ENCODE measurements at places on chromosomes 2 and 18.

- DNase-seq: no peak
Observed at GRCh38 chr2:88036182-88036581, 19.4 kb downstream of the KRCC1 start.

DNA sequence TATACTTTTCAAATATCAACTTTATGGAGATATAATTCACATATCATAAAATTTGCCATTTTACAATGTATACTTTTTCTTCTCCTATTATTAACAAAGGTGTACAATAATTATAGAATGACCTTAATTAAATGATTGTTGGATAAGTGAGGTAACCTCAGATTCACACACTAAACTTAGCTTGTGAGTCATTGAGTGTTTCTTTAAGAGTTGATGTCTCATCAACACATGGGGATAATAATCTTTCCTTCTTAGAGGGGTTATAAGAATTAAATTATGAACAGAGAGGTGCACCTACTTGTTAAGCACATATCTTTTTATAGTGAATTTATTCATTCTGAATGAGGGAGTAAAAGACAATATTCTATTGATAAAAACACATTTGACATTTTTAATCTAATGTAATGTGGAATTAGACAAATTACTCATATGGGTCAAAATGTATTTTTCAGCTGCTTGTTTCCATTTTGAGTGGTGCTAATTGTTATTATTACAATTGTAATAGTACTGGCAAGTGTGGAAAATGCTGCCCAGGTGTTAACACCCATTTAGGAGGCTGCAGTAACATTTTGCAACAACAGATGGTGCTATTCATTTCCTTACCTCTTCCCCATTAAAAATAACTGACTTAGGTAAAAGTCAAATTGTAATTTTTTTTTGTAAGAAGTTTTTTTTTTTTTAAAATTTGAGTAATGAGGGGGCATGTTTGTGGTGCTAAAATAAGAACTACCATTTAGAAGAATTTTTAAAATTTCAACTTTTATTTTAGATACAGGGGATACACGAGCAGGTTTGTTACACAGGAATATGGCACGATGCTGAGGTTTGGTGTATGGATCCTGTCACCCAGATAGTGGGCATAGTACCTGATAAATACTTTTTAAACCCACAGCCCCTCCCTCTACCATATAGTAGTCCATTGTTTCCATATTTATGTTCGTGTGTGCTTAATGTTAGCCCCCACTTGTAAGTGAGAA is 32.1 kb upstream of the DYNAP start:
- peak; percentile 26 for DNase-seq

GRCh38 chr2:186690786-186691185 is 3.1 kb upstream of the FAM171B start:
- no peak for DNase-seq

DNA sequence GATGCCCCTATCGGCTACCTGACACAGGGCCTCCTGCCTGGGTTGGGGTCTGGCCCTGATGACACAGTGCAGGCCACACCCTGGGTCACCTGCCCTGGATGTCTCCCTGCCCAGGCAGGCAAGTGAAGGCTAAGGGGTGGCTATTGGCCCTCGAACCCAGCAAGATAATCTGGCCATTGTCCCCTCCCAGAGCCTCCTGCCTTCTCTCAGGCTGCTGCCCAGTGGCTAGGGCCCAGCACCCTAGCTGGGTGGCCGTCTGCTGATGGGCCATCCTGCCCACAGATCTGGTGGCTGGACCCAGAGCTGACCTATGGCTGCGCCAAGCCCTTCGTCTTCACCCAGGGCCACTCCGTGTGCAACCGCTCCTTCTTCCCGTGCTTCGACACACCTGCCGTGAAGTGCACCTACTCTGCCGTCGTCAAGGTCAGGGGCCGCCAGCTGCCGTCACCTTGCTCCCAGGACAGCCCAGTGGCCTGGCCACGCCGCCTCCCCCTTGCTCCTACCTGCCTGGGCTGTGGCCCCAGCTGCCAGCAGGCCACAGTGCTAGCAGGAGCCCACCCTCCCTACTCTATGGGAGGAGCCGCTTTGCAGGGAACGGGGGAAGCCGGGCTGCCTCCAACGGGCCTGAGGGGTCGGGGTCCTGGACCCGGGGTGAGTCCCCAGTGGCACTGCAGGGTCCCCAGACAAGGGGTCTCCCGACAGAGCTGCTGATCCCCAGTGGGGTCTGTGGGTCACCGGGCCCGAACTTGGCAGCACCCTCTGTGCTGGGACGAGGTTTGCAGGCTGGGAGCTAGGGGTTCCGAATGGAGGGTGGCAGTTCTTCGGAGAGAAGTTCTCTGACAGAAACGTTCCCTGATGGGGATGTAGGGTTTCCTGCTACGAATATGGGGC is 4.1 kb downstream of the RNPEPL1 start:
- no peak for DNase-seq

Data from GM03348 (cell line).